ENCODE measurements at places on chromosomes 2 and 18.

DNA sequence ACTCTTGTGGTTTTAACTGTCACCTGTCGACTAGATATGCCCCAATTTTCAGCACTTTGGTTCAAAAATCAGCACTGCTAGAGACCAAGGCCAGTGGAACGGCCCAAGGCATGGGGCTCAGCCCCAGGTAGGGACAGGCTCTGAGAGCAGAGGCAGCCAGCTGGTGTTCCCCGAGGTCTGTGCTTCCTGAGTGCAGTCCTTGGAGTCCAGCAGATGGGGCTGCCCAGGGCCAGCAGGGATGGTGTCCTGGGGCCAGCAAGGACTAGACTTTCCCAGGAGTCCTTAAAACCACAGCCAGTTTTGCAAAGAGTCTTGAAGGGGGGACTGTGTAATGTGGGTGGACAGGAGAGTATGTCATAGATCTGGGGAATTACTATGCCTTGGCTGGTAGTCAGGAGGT, 56.3 kb downstream of the POMC start:
- no peak for DNase-seq

- DNase-seq = no peak
Measured at GRCh38 chr2:181771356-181771755, 91.0 kb upstream of the NEUROD1 start.

DNA sequence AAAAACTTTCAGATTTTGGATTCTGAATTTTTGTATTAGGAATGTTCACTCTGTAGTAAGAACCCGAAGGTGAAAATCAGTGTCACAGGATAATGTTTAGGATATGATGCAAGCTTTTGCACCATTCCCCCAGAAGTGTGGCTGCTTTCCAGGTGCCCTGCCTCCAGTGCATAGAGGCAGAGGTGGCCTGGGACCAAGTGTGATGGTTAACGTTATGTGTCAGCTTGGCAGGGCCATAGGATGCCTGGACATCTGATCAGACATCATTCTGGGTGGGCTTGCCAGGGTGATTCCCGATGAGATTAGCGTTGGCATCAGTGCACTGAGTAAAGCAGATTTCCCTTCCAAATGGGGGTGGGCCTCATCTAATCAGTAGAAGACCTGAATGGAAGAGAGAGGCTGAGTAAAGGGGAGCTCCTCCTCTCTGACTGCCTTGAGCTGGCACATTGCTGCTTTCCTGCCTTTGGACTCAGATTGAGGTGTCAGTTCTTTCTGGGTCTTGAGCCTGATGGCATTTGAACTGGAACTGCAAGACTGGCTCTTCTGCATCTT, 177.4 kb upstream of the HS6ST1 start:
- DNase-seq = no peak

DNA sequence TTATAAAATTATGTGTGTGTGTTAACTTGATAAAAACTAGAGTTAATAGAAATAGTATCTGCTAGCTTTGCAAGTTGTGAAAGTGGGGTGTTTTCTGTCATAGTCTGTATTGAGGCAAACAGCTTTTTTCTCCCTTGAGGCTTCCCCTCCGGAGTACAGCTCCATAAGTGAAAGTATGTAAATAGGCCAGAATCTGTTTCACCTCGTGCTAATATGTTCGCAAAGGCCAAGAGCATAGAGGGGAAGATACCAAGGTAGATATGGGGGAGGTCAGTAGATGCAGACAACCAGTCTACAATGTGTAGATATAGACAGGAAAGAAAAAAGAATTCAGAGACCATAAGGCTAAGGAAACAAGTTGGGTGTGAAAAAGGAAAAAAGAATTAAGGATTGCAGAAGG, 72.9 kb downstream of the PTRHD1 start:
- no peak for DNase-seq

DNA sequence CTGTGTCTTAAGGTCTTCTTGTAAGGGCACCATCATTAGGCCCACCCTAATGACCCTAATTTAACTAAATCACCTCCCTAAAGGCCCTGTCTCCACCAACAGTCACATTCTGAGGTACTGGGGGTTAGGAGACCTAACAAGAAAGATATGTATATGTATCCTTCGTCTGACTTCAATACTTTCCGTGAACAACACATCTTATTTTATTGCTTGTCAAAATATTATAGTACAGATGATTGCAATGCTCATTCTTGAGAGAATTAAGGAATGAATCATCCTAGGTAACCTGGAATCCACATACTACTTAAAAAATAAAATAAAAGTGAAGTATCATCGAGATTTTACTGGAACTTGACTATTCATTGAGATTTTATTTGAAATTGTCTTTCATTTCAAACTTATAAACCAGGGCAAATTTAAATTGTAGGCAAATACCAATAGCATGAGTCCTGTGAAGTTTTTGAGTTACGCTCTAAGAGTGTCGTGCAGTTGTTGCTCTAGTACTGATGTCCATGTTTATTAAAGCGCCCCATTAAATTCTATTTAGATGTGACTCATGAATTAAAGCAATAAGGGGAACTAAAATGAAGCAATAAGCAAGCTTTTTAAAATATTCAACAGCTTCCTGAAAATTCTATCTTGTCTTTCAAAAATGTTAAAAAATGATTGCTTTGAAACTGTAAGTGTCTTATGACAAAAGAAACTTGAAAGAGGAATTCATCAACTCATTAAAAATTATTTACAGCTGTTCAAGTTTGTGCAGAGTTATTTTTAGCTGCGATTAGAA, 40.0 kb downstream of the CCDC102B start:
- no peak for DNase-seq

DNA sequence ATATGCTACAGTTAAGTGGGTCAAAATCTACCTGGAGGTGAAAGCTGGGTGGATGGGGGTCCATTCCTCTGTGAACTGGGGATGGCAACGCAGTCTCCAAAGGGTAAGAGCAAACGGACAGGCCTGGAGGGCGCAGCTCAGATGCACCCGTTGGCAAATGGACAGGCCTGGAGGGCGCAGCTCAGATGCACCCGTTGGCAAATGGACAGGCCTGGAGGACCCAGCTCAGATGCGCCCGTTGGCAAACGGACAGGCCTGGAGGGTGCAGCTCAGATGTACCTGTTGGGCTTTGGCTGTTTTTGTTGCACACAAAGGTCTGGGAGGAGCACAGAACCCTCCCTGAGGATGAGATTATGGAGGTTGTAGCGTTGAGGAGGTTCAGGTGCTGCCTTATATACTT, 33.7 kb downstream of the RBFA start:
- no peak for DNase-seq

GRCh38 chr2:27322301-27322765, 564 bp downstream of the MPV17 start:
- DNase-seq = no peak

GRCh38 chr2:199505755-199506403, 48.1 kb upstream of the SATB2 start:
- DNase-seq = no peak

DNA sequence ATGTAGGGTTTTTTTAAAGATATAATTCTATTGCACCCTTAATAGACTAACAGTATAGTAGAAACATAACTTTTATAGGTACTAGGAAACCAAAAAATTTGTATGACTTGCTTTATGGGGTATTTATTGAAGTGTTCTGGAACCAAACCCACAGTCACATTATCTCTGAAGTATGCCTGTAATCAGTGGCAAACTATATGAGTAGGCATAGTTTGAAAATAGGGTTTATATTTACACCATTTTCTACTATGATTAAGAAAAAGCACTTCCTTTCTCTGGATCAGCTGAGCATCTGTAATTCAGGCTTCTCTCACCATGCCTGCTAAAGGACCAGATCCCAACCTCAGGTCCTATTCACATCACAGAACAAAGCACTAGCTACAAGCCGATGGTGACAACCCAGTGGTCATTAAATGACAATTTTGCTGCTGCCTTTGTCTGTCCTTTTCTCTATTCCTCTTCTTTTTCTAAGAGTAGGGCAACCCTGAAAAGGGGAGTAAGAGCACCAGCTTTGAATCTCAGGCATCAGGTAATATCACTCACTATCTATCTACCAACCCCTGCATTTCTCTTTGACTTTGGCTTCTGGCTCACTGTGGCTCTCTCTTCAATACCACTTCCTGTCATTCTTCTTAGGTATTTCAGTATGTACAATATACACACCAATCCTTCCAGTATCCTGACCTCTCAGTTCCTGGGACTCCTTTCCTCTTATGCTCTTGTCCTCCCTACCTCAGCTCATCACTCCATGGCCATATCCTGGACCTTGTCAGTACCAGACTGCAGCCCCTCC, 14.4 kb downstream of the NEMP2 start:
- no peak for DNase-seq

DNA sequence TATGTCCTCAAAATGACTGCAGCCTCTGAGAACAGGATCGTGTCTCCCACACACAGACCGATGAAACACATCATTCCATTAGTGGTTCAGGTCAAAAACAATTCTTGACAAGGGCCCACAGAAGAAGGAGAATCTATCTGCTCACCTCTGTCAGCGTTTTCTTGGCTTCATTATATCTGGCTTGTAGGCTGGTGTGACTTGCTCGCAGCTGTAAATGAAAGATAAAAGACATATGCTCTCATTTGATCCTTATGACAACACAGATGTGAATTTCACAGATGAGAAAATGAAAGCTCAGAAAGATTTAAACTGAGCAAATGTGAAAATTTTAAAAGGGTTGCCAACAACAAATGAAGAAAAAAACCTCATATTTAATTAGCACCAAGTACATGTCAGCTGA, 61.6 kb downstream of the CCDC93 start:
- DNase-seq = peak; percentile 67

- no peak for DNase-seq
Measured at GRCh38 chr2:120960770-120961366, 225.2 kb downstream of the GLI2 start.

DNA sequence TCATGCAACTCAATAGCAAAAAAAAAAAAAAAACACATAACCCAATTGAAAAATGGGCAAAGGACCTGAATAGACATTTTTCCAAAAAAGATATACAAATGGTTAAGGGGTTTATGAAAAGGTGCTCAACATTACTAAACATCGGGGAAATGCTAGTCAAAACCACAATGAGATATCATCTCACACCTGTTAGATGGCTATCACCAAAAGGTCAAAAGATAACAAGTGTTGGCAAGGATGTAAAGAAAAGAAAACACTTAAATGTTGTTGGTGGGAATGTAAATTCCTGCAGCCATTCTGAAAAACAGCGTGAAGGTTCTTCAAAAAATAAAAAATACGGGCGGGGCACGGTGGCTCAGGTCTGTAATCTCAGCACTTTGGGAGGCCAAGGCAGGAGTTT, 112.4 kb upstream of the CAB39 start:
- DNase-seq = no peak

DNA sequence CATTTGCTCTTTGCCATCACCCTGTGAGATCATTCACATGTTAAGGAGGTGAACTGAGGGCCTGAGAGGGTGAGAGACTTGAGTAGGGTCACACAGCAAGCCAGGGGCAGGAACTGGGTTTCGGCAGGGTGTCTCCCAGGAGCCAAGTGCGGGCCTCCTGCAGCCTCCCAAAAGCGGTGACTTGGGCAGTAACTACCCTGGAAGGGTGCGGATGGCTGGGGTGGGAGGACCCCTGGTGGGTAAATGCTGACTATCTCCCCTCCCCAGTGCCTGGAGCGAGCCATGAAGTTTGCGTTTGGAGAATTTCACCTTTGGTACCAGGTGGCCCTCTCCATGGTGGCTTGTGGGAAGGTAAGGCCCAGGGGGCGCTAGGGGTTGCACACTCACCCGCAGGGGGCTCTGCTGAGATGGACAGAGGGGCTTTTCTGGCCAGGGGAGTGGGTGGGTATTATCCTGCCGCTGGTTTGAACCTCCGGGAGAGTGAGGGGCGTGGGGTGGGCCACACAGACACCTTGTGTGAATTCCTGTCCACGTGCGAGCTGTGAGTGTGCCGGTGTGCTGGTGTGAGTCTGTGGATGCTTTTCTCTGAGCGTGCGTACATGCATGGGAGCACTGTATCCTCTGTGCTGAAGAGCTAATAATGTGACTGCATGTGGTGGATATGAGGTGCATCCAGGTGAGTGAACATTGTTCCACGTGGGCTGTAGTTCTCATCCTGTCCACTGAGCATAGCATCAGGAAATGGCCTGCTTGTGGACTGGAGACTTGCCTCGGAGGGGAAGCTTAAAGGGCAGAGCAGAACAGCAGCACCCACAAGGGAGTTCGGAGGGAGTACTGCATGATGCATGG, 91.0 kb upstream of the MCFD2 start:
- DNase-seq = no peak

GRCh38 chr18:23573626-23574431, 12.5 kb downstream of the NPC1 start:
- no peak for DNase-seq

GRCh38 chr2:186554429-186554828, 35.4 kb upstream of the ITGAV start:
- DNase-seq = no peak

GRCh38 chr2:203815541-203815898, 52.1 kb upstream of the CTLA4 start:
- DNase-seq = no peak

DNA sequence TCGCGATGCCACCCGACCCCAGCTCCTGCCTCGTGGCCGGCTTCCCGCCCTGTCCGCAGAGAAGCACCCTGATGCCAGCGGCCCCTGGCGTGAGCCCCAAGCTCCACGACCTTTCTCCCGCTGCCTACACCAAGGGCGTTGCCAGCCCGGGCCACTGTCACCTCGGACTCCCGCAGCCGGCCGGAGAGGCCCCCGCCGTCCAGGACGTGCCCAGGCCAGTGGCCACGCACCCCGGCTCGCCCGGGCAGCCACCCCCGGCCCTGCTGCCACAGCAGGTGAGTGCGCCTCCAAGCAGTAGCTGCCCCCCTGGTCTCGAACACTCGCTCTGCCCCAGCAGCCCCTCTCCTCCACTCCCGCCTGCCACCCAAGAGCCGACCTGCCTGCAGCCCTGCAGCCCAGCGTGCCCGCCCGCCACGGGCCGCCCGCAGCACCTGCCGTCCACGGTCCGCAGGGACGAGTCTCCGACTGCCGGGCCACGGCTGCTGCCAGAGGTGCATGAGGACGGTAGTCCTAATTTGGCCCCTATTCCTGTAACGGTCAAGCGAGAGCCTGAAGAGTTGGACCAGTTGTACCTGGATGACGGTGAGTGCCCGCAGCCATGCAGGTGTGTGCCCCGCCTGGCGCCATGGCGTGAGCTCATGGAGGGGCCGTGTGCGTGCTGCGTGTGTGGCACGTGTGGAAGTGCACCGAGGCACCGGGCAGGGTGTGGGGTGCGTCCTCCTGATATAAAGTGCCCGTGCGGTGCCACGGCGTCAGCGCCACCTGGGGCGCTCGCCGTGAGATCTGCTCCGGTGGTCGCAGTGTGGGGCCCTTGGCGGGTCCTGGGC, 90.8 kb downstream of the NFATC1 start:
- no peak for DNase-seq

- DNase-seq = no peak
Measured at GRCh38 chr18:59026831-59027410, 112.8 kb upstream of the SEC11C start.
